ENCODE measurements at places on chromosomes 7 and 10. TPM values are rescaled to one million over a fixed set of nuclear protein-coding genes. Genes with fewer than 3 reads are reported as not detected.
A peak's percentile ranks its signal among the peaks of the same experiment; 100 is the strongest.

The TMEM139 gene
- total RNA-seq = not detected

The ZNF32 gene
- 108 TPM for total RNA-seq

DNA sequence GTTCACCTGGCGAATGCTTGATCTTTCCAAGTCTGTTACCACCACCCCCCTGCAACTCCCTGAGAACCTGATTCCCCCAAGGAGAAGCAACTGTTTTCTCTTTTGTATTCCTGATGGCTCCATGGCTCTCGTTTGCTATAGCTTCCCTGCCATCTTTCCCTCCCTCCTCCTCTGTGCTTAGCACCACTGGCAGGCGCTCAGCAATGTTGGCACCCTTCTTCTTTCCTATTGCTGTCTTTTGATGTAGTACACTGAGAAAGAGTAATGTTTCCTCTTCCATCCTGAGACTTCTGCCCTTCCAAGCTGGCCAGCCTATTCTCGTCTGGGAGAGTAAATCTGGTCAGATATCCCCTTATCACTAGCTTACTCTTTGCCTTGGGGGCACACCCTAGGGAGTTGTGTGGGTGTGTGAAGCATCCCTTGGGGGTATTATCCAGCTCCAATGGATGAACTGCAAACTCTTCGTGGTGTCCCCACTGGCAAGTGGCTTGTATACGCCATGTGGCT is 74.0 kb downstream of the BMPER start:
- DNase-seq = no peak

The MRLN gene
- not detected for total RNA-seq

GRCh38 chr7:101077303-101078086 is 7.8 kb upstream of the TRIM56 start:
- peak; percentile 77 for DNase-seq

DNA sequence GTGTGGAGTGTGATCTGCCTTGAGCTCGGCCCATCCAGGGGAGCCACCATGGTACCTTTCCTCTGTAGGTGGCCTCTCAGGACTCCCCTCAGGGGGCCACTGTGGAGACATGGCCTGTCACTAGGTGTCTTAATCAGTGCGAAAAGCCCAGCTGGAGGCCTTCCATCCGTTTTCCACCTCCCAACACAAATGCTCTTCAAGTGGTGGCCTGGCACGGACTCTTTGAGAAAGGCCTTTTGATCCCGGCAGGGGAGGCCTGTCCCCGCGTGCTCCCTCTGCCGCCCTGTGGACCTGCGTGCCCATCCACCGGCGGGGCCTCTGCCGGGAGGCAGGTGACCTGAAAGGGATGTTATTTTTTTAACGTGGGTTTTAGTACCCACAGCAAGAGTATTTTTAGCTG is 149.5 kb downstream of the RGS10 start:
- no peak for DNase-seq

The INMT gene
- total RNA-seq = 30.7 TPM

The CTTNBP2 gene
- 4.9 TPM for total RNA-seq

DNA sequence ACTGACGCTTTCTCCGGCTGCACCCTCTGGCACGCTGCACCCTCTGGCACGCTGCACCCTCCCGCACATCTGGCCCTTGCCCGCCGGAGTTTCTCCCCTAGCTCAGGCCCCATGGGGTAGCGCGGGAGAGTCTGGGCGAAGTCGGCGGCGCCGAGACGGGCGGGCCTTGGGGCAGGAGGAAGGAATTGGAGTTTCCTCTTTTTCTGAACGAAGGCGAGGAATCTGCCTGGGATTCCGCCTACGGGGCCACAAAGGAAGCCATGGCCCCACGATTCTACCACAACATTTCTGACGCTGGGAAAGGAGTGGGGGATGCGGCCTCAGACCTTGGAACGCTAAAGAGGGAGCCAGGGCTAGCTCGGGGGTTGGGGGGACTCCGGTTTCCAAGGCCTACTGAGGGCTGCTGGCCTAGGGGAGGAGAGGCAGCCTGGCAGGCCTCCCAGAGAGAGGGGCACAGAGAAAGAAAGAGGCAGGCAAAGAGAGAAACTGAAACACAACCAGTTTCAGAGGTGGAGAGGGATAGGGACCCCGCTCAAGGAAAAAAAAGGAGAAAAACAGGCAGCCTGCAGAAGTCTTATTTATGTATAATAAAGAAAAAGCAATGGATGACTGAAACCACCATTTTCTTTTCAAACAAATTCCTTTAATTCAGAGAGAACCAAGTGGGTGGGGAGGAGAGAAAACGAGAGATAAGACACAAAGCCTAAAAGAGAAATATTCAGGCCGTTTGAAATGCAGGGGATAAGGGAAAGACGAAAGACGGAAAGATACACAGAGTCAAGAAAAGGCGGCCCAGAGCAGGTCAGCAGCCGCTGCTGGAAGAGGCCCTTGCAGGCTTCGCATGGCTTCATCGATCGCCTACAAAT is 4.3 kb downstream of the TLX1 start:
- DNase-seq = peak; percentile 50

GRCh38 chr10:72846238-72846637 is 47.3 kb upstream of the OIT3 start:
- no peak for DNase-seq

GRCh38 chr10:112605063-112605462 is 158.0 kb downstream of the VTI1A start:
- DNase-seq = no peak

- DNase-seq = no peak
Measured at GRCh38 chr7:1158203-1159126, 1.5 kb downstream of the ZFAND2A start.

The GNG11 gene
- total RNA-seq = 14.1 TPM

DNA sequence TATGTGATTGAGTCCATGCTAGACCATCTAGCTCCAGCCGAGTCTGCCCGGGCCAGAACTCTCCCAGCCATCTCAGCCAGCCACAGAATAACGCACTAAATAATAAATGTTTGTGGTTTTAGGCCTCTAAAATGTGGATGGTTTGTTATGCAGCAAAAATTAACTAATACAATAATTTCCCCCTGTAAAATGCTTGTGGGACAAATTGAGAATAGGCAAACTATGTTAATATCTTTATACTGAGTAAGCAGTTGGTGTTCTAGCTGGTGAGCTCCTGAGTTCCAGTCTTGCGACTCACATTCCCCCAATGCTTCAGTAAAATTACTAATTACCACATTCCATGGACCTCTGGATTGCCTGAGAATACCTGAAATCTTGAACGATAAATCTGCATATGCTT is 316.8 kb upstream of the NFE2L3 start:
- no peak for DNase-seq

- DNase-seq = no peak
Measured at GRCh38 chr7:123770378-123770777, 21.6 kb upstream of the WASL start.

DNA sequence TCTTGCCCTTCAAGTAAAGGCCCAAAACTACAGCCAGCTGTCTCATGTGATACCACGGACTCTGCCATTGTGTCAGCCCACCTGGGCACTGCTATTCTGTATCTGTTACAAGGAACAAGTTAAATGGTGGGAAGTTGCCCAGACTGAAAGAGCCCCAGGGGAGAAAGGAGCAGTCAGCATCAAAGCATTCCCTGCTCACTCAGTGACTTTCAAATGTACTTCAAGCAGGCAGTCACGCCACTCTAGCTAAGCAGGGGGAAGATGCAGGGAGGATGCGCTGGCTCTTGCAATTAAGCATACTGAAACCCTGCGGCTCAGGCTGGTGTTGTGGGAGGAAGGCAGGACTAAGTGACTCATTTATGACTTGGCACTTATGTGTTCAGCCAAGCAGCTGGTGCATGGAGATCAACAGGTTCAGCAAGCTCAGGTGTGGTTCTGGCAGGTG is 1249.6 kb downstream of the TYW1 start:
- no peak for DNase-seq

The ACHE gene
- 7.2 TPM for total RNA-seq

DNA sequence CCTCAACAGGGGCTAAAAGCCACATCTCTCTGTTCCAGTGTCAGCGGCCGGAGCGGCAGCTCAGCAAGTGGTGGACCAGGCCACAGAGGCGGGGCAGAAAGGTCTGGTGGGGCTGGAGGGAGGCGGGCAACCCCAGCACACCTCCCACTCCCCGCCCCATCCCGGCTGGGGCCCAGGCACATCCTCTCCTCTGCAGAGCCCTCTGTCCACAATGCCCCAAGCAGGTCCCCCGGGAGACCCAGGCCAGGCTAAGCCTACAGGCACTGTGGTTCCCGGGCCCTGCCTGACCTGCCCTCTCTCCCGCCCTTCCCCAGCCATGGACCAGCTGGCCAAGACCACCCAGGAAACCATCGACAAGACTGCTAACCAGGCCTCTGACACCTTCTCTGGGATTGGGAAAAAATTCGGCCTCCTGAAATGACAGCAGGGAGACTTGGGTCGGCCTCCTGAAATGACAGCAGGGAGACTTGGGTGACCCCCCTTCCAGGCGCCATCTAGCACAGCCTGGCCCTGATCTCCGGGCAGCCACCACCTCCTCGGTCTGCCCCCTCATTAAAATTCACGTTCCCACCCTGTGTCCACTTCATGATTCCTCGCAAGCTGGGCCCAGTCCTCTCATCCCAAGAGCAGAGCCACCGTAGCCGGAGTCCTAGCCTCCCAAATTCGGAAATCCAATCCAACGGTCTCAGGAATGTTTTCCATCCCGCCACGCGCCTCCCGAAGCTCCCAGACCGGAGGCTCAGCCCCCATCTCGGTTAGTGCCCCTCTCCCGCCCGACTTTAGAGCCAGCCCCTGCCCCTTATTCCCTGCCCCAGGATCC is 2.1 kb downstream of the ADIRF start:
- peak; percentile 95 for DNase-seq

GRCh38 chr10:51124852-51125251 is 50.6 kb downstream of the PRKG1 start:
- DNase-seq = no peak

The BLNK gene
- total RNA-seq = 1.8 TPM

The SPAG6 gene
- not detected for total RNA-seq

The CALML5 gene
- total RNA-seq = not detected

DNA sequence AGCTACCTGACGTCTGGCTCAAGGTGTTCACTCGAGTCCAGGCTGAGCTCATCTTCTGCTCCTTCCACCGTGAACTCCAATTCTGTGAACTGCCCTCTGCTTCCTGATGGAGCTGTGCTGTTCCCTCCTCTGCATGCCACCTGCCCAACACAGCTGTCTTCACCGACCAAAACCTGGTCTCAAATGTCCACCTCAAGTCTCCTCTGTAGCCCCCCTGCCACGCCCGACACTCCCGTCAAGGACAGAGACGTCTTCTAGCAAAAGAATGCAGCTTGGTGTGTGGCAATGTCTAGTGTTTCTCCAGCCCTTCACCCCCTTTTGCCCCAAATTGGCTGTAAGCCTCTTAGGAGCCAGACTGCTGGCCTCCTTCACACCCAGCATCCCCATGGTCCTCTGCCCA is 305.1 kb downstream of the DNAJB6 start:
- DNase-seq = no peak

DNA sequence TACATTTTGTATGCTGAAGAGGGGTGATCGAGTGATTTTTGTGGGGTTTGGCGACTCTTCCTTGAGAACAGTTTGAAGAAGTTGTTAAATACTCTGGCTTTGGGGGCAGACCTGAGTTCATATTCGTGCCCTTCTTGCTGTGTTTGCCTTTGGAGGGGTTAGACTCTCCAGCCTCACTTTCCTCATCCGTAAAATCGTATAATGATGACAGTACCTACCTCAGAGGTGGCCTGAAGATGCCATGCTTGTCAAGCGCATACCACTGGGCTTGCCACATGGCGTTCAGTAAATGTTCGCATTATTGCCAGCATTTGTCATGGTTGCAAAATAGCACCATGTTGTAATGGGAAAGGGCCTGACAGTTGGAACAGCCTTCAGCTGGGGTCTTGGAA is 1.3 kb downstream of the STK17A start:
- no peak for DNase-seq

GRCh38 chr10:64115471-64115870 is 594.3 kb downstream of the REEP3 start:
- no peak for DNase-seq

The TUBB8 gene
- total RNA-seq = 0.55 TPM

GRCh38 chr10:49414496-49414895 is 18.6 kb upstream of the DRGX start:
- no peak for DNase-seq

The LRRD1 gene
- total RNA-seq = 0.83 TPM

DNA sequence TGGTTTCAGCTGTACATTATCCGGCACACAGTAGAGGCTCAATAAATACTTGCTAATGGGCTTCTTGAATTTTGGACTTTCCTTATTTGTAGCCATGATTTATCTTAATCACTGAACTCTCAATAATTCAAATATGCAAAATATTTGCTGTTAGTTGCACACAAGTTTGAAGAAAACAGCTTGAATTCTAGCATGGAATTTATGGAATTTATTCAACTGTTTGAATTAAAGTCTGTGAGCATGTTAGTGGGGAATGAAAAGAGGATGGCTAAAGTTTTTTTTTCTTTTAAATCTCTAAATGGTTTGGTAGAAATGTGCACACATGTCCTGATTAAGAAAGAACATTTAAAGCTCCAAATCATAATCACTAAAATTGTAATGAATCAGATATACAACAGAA is 42.5 kb downstream of the SIRT1 start:
- DNase-seq = no peak

DNA sequence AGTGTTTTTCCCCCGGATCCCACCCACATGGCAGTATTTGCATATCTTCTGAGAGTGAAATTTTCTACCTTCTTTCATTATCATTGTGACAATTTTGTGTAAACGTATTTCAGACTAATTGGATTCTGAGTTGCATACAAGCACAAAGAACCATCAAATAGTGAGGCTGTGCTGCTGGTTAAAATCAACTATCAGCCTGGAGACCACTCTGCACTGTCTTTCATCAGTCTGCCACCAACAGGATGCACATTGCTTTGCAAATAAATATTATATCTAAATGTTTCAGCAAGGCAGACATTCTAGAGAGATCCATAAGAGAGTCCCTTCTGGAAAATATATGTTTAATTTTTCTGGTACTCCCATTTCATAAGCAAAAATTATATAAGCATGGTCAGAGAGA is 851.8 kb downstream of the XPNPEP1 start:
- DNase-seq = no peak

- DNase-seq = no peak
Measured at GRCh38 chr10:122524811-122525210, 35.7 kb upstream of the DMBT1 start.

GRCh38 chr10:103895411-103896186 is 22.4 kb downstream of the STN1 start:
- no peak for DNase-seq

- no peak for DNase-seq
Measured at GRCh38 chr10:28743576-28743975, 66.3 kb downstream of the BAMBI start.

The SPDYE2 gene
- total RNA-seq = not detected

The CCDC136 gene
- total RNA-seq = 23.5 TPM

DNA sequence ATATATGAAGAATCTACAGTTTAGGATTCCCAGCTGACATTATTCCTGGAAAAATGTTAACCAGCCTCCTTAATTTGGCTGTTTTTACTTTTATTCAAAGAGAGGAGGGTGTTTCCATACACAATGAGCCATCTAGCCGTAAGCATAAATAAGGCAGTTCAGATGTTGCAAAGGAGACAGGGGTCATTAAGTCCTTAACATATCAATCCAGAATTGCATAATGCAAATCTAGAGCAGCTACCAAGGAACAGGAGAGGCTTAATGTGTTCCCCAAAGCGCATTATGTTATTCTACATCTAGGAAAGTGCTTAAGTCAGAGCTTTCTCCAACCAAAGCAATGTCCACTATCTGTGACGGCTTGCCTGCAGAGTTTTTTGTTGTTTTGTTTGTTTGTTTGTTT is 32.4 kb upstream of the TCF7L2 start:
- DNase-seq = no peak

- DNase-seq = no peak
Measured at GRCh38 chr10:6919077-6919476, 339.0 kb upstream of the PRKCQ start.

The ENTPD1 gene
- total RNA-seq = 112 TPM

GRCh38 chr7:26006426-26006825 is 145.6 kb upstream of the NFE2L3 start:
- DNase-seq = no peak

Data from sigmoid colon (tissue), 7 donors.